Central memory CD4-positive, alpha-beta T cell (primary cell): ENCODE measurements at places on chromosomes 1 and 21.

DNA sequence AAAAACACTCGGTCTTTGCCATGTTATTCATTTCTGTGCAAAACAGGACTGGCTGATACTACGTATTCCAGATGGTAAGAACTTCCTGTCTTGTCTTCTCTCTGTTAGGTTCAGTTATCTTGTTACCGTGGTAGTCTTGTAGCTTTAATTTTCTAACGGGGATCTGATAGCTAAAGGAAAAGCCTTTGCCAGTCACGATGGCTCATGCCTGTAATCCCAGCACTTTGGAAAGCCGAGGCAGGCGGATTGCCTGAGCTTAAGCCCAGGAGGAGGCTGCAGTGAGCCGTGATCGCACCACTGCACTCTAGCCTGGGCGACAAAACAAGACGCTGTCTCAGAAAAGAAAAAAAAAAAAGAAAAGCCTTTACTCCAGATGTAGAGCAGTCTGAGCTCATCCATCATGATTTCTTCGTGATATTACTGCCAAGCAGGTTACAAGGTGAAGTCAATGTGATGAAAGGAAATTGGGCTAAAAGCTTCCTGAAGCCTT lies 11.1 kb upstream of the MSTO1 start:
- peak; percentile 9 for DNase-seq

DNA sequence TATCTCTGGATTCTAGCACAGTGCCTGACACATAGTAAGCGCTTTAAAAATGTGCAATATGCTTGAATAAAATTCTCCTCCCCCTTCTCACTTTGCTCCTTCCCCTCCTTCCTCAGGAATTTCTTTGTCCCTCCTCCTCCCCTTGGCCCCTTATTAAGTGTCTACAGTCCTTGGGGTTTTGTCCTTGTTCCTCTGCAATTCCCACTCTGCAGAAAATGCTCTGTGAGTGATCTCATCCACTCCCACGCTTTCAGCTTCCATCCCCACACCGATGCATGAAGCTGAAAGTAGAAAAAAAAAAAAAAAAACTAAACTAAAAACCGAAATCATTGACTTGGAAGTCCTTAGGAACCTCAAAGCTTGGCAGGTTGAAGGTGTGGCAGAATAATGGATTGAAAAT lies 273.6 kb downstream of the RRAGC start:
- no peak for DNase-seq

GRCh38 chr1:26126321-26127084 lies 14.9 kb downstream of the PDIK1L start:
- DNase-seq: peak; percentile 93

DNA sequence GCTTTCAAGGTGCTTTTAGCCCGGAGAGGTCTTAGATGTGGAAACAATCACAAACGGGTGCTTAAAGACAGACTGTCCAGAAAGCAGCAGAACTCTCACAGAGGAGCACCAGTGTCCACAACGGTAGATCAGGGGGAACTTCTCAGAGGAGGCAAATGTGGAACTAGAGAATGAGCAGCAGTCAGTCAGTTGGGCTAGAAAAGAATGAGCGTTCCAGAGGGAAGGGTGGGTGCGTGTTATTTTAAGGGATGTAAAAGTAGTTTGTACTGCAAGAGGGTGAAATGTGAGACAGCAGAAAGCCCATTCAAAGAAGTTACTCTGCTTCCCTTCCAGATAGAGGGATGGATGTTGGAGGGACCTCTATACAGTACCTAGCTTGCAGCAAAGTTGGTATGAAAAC lies 30.9 kb downstream of the RGS5 start:
- DNase-seq: no peak

DNA sequence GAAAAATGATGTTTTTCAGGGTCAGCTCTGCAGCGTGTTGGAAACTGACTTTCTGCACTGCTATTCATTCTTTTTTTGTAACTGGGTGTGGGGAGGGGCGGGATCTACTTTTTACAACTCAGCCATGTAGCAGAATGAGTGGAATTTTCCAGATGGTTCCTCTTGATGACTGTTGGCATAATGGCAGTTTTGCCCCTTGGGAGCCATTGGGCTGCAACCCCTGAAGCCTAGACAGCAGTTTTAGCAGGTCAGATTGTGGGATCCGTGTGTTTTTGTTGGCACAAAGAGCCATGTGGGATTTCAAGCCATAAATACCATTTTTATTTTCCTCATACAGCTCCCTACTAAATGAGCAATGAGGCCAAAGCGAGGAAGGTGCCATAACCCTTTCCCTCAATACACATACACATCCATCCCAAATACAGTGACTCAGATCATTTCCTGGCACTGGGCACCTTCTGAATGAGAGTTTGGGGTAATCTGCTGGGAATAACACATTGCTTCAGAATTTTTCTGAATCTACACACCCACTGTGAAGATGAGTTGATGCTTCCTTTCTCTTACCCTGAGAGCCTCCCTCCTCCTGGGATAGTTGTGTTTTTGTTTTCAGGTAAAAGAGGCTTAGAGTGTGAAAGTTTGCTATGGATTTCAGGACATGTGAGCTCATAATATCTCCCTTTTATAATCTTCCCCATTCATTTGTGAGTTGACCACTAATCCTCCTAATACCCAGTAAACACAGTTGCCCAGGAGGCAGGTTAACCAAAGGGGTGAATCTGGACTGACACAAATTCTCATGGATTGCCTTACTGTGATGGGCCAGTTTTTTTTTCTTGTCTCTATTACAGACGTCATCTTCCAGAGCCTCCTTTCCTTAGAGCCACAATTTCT lies 13.1 kb downstream of the S100A10 start:
- DNase-seq: no peak

GRCh38 chr1:201391651-201392511 lies 7.2 kb downstream of the LAD1 start:
- DNase-seq: no peak

- no peak for DNase-seq
Measured at GRCh38 chr1:204468206-204468605, 26.4 kb downstream of the PIK3C2B start.

GRCh38 chr1:196684476-196684875 lies 32.6 kb downstream of the CFH start:
- no peak for DNase-seq

DNA sequence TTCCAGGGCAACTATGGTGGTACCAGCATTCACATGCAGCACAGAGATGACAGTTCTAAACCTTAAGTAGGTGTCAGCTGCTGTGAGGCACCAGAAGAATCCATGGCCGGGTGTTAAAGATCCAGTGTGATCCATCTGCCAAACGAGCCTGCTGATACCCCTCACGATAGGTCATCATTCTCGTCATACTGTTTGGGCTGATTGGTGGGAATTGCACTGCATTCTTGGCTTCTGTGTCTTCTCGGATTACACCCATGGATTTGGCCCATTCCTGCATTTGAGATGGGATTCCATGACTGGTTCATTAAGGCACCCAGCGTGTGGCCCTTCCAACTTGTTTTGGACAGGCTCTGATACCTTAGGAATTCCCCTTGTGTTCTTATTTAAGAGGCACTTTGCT lies 55.2 kb downstream of the ST6GALNAC3 start:
- DNase-seq: no peak

GRCh38 chr21:46117586-46118315 lies 19.8 kb downstream of the COL6A2 start:
- no peak for DNase-seq

GRCh38 chr1:167431909-167432650 lies 86.2 kb downstream of the CD247 start:
- DNase-seq: no peak

DNA sequence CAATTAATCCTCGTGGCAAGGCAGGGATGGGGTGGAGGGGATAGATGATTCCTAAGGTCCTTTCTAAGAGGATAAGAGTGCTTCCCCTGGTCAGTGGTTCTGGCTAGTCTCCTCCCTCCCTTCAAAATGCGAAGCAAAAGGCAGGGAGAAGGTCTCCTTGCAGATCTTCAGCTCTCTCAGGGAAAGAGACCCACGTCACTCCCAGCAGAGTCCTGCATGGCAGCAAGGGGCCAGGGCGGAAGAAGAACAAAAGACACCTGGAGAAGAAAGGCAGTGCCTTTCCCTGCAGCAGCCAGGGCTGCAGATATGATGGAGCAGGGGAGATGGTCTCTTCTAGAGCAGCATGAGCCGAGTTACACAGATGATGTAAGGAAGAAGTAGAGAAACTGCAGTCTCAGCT lies 29.6 kb upstream of the SLAMF9 start:
- DNase-seq: no peak
